ENCODE measurements at places on chromosomes 2 and 18. TPM values are rescaled to one million over a fixed set of nuclear protein-coding genes. Genes with fewer than 3 reads are reported as not detected.

GRCh38 chr2:60976875-60977561 lies 40.5 kb upstream of the PEX13 start:
- no peak for DNase-seq

- no peak for DNase-seq
Observed at GRCh38 chr2:99867770-99868169, 274.6 kb downstream of the AFF3 start.

- DNase-seq: peak; percentile 78
Observed at GRCh38 chr2:238285653-238286082, 2.7 kb downstream of the PER2 start.

DNA sequence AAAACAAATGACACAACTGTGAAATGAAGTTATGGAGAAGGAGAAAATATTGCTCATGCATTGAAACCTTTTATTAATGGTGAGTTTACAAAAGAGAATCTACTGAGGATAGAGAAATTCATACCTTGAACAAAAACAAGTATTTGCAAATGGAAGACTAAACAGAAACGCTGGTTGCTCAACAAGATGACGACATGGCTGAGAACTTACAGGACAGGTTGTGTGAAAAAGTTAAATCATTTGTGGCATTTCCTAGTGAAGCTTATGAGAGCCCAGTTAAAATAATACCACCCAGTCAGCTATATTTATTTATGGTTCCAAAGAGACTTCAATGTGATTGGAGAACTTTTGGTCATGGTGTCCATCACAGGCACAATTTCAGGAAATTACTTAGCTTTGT lies 148.6 kb upstream of the PKDCC start:
- DNase-seq: no peak

- peak; percentile 23 for DNase-seq
Observed at GRCh38 chr2:230713331-230714135, 891 bp downstream of the CAB39 start.

- no peak for DNase-seq
Observed at GRCh38 chr2:14616342-14616741, 16.2 kb upstream of the LRATD1 start.

PCBP1 gene
- total RNA-seq: 106 TPM

C2orf49 gene
- total RNA-seq: 14.8 TPM
